ENCODE measurements at places on chromosomes 4 and X.

DNA sequence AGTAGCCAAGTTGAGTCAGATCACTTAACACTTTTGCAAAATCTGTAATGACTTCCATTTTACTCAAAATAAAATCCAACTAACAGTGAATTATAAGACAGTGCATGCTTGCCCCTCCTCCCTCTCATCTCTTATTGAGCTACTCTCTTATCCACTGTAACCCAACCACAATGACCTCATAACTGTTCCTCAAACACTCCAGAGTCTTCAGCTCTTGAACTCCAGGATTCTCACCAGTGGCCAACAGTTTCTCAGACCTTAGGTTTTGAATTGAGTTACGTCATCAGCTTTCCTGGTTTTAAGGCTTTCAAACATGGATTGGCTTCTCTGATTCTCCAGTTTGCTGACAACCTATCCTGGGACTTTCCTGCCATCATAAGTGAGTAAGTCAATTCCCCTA, 938.3 kb downstream of the RAB28 start:
- no peak for DNase-seq

GRCh38 chr4:44232262-44232661, 216.3 kb downstream of the KCTD8 start:
- DNase-seq = no peak

- DNase-seq = no peak
These were observed 47.7 kb upstream of the GATB start for GRCh38 chr4:151808542-151808941.

GRCh38 chr4:147336252-147336651, 144.6 kb upstream of the EDNRA start:
- DNase-seq = no peak

- DNase-seq = no peak
These were observed 497.5 kb downstream of the KCNIP4 start for GRCh38 chr4:21451032-21451431.

GRCh38 chr4:28232376-28232775, 1371.7 kb downstream of the STIM2 start:
- no peak for DNase-seq

DNA sequence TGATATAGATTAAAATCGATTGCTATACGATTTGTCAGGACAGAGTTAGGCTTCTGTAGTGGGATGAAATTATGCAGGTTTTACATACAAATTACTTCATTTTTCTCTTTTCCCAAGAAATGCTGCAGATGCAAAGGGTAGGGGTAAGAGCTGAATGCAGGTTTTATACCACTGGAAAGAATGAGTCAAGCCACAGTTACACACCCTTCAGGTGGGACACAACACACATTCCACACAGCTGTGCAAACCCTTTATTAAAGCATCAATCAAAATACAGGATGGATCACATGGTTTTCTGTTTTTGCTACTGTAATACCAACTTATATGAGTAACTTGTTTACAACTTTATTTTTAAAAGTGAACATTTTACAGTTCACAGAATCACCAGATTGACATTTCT, 39.8 kb downstream of the MFAP3L start:
- no peak for DNase-seq

DNA sequence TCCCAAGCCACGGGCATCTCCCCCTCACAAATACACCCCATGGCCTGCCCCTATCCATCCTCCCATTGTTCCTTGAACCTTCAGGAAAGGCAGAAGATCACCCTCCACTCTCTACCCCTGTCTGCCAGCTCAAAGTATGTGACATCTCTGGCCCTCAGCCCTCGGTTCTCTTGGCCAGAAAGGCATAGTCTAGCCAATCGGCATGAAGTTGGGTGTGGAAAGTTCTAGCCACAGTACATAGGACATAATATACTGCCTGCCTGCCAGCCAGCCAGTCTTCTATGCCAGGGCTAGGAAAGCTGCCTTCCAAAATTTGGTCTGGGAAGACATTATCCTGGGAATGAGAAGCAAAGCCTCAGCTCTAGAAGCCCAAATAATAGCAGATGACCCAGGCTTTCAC, 3.2 kb upstream of the PLP1 start:
- no peak for DNase-seq

- no peak for DNase-seq
These were observed 81.9 kb upstream of the HUWE1 start for GRCh38 chrX:53768451-53768850.

GRCh38 chr4:53943345-53944085, 120.9 kb downstream of the CHIC2 start:
- no peak for DNase-seq

GRCh38 chrX:10821293-10821692, 200.9 kb upstream of the MID1 start:
- no peak for DNase-seq

GRCh38 chrX:418927-419729, 32.4 kb upstream of the PPP2R3B start:
- no peak for DNase-seq

DNA sequence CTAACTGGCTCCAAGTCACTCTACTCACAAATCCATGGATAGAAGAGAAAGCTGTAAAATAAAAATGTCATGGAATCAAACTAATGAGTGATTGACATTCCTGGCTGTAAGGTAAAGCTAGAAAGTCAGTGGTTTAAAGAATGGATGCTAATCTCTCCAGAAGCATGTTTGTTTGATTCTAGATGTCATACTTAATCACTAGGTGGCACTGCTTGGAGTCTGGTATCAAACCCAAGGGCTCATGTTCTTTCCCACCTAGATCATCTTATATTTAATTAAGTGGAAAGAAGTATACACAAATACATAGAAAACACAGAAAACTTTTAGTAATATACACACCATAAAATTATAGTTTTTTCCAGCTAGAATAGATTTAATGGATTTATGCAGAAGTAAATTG, 2666.6 kb downstream of the PCDH7 start:
- DNase-seq = no peak

DNA sequence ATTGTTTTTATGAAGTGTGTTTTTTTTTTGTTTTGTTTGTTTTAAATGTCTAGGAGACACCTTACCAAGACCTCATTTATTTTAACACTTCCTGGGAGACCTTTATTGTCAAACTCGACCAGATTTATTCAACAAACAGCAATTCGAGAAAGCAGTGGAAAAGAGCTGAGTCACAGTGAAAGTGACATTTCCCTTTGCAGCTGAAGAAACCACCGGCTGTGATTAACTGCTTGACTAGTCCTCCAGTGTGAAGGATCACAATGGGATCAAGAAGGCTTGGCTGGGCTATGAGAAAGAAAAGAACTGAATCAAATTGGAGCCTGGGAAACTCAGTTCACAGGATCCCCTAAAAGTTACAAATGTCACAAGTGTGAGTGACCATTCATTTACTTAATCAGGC, 11.9 kb upstream of the ADH7 start:
- no peak for DNase-seq

All from SHP77 treated with DMSO at 0.1 percent for 48 hours (cell line).